ENCODE measurements at places on chromosomes 12 and 14.

DNA sequence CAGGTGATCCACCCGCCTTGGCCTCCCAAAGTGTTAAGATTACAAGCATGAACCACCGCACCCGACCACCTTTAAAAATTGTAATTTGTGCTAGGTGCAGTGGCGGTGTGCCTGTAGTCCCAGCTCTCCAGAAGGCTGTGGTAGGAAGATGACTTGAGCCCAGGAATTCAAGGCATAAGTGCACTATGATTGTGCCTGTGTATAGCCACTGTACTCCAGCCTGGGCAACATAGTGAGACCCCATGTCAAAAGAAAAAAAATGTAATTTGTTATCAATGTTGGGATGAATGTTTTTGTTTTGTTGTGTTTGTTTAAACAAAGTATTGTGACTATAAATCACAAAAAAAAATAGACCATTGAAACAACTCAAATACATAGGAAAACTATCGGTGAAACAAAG lies 43.1 kb upstream of the NAP1L1 start:
- no peak for DNase-seq

GRCh38 chr14:24286996-24287395 lies 12.6 kb downstream of the DHRS1 start:
- DNase-seq: no peak

- no peak for DNase-seq
These were observed 2.0 kb upstream of the ALX1 start for GRCh38 chr12:85277900-85278597.

DNA sequence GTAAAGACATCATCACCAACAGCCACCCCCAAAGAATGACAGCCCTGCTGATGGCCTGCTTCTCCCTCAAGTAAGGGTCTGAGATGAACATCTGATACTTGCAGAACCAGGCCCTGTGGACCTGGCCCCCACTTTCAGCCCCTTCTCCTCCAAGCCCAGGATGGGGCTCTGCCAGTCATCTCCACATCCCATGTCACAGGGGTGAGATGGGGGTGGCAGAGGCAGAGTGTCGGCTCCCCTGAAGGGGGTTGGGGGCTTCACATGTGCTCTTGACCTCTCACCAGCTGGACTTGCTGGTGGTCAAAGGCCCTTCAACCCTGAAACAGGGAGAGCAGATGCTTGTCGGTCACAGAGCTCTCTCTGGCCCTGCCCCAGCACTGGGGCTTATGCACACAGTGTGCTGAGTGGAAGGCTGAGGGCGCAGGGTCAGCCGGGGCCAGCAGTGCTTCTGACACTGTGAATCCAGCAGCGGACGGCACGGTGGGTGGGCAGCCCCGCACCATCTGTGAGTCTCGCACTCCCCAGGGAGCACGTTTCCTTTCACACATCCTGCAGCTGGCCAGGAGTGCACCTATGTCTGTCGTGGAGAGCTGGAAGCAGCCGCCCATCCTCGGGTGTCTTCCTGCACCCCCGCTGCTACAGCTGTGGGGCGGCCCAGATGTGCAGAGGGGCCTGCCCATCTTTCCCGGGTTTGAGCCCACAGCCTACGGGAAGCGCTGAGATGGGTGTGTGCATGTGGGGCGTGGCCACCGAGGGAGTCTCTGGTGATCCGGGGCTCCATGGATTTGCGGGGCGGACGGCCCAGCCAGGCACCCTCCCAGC lies 94.3 kb downstream of the ADGRD1 start:
- DNase-seq: no peak
